HuH-7 (cell line): ENCODE measurements at places on chromosomes 7 and 10.

- DNase-seq = no peak
Measured at GRCh38 chr7:21318916-21319270, 109.0 kb upstream of the SP4 start.

DNA sequence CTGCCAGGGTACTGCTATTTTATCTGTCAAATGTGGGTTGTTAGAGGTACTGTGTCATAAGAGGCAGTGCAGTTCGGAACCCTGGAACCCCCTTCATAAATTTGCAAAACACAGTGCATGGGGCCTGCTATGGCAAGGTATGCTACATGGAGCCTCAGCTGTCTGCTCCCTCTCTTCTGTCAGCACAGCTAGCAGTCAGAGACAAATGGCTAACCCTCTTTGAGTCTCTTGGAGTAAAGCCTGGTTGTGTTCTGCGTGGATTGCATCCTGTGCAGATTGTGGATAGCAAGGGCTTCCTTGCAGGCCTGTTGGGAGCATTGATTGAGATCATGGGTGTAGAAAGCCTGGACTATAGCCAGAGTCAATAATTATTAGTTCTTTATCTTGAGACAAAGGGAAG, 397.8 kb downstream of the AUTS2 start:
- DNase-seq = no peak

GRCh38 chr7:125112850-125113249, 183.2 kb upstream of the POT1 start:
- DNase-seq = no peak

- peak; percentile 65 for DNase-seq
Measured at GRCh38 chr7:142323706-142324105, 65.8 kb upstream of the PRSS58 start.

- no peak for DNase-seq
Measured at GRCh38 chr10:71241114-71241829, 28.9 kb downstream of the UNC5B start.

GRCh38 chr7:87083865-87084519, 24.5 kb upstream of the ELAPOR2 start:
- no peak for DNase-seq
